ENCODE measurements at places on chromosomes 6 and 20.
A peak's percentile ranks its signal among the peaks of the same experiment; 100 is the strongest.

- DNase-seq, result no peak
Measured at GRCh38 chr6:109314313-109314712, 68.0 kb downstream of the CD164 start.

DNA sequence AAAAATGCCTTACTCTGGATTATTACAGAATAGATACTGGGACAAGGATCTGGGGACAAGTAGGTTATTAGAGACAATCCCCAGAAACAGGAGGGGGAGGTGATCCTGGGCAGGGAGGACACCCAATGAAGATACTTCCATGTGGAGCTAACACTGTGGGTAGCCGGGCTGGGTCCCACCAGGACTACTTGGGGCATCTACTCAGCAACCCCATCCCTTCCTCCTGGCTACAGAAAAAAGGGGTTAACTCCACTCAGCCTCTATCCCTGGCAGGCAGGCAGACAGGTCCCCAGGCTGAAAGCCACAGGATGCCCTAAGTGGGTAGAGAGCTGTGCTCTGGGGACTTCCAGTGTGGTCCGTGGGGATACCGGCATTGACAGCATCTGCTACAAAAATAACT, 68.0 kb upstream of the NXT1 start:
- no peak for DNase-seq

- DNase-seq, result peak; percentile 27
Measured at GRCh38 chr6:130697995-130698535, 129.1 kb upstream of the SMLR1 start.

- DNase-seq, result no peak
Measured at GRCh38 chr6:154140743-154141142, 101.7 kb downstream of the OPRM1 start.

- DNase-seq, result no peak
Measured at GRCh38 chr20:49566401-49567364, 1.3 kb downstream of the PTGIS start.

DNA sequence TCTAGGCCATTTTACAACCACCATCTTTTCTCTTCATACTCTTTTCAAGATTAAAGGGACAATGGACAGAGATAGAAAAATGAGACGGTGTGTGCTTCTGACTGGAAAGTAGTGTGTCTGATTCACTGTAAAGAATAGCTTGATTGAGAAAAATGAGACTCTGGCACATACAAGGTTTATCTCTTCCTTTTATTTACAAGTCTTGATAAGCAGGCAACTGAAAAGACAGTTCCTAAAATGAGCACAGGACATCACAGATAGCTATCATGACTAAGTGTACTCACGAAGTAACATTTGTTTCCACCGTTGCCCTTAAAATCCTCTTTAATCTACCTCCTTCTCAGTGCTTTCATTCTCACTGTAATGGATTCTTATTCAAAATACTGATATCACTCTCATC, 383.0 kb downstream of the TBC1D32 start:
- DNase-seq, result no peak

GRCh38 chr6:56693246-56693607, 50.5 kb upstream of the DST start:
- no peak for DNase-seq
